AG09319 (cell line): ENCODE measurements at places on chromosomes 5 and 9.

DNA sequence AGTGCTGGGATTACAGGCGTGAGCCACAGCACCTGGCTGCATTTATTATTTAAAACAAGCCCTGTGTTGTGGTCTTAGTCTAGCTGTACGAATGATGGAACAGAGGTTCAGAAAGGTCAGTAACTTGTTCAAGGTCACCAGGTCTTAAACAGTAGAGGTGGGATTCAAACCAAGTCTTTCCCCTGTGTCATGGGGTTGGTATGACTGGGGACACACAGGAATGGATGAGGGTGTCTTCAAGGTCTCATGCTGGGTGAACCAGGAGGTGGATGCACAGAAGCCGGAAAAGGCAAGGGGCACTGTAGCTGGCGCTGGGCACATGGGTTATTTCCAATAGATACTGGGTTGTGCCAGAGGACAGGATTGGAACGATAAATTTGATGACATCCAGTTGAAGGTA, 32.2 kb upstream of the TJP2 start:
- DNase-seq: no peak

DNA sequence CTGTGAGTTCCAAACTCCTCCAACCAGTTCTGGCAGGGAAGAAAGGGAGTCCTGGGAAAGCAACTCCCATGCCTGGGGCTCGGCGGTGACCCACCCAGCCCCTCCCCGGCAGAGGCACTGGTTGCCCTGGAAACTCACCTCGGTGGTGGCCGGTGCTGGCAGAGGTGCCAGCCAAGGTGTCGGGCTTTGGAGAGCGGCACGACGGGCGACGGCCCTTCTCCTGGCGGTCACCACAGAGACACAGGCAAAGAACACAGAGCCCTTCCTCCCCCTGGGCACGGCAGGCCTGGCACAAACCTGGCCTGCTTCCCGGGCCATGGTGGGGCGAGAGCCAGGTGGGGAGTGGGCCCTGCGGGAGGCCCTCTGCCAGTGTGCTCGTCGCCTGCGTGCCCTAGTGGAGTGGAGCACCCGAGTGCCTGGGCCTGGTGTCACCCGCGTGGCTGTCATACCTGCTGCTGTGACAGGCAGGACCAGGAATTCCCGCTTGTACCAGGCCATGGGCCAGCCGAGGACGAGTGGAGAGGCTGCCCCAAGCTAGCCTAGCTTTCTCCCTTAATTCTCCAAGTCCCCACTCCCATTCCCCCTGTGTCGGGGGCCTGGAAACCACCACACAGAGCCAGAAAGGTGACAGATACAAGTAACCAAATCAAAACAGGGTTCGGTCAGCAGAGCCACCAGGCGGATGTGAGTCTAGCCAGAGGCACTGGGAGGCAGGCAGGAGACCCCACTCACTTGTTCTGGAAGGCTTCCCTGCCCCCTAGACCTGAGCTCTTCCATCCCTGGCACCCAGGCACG, 8.2 kb upstream of the RALGDS start:
- no peak for DNase-seq

- DNase-seq: no peak
These were observed 1881.5 kb downstream of the EFNA5 start for GRCh38 chr5:105789246-105789645.

- no peak for DNase-seq
These were observed 1.9 kb upstream of the TMEM171 start for GRCh38 chr5:73118391-73118973.

- DNase-seq: no peak
These were observed 428.7 kb downstream of the GABRG2 start for GRCh38 chr5:162496100-162496808.

- DNase-seq: no peak
These were observed 105.3 kb downstream of the THBS4 start for GRCh38 chr5:80140496-80140895.

DNA sequence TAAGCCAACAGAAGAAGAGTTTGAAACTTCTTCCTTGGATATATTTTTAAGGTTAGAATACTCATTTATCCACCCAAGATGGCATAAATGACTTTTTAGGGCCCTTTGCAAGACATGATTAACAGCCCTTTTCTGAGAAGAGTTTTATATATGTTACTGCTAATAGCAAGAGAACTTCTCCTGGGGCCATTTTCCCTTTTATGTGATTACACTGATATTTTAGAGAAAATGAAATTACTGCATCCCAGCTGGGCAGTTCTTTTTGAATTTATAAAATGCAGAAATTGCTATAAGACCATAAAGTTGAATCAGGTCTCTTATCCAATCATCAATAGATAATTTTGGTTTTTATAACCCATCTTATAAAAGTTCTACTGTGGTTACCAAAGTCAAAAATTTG, 161.3 kb upstream of the RFX3 start:
- no peak for DNase-seq

DNA sequence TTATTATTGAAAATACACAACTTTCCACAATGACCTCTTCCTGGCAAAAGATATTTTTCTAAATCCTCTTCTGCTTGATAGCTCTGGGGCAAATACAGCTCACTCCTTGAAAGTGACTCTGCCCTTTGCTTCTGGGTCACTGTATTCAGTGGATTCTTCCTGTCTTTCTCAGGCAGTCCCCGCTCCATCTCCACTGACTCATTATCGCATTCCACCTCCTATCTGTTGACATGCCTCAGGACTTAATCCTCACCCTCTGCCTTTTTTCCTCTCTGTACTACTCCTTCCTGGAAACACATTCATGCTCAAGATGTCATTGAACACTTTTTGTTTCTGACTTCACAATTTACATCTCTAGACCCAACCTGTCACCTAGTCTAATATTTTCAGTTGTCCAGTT, 8.4 kb upstream of the RGS7BP start:
- no peak for DNase-seq

DNA sequence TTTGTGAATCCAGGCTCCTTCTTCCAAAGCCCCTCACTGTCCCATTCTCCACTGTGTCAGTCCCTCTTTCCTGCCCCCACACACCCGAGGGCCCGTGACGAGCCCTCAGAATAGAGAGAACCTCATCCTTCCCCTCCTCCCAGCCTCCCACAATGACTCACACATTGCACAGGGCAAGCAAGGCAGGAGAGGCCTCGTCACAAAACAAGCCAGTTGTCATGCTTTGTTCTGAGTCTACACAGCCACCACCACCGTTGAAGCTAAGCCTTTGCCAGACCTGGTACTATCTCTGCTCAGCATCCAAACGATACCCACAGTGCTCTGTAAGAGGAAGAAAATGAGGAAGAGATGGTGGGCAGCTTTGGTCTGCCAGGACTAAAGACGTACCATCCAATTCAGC, 142.2 kb upstream of the ZNF366 start:
- no peak for DNase-seq

GRCh38 chr5:134793111-134793510, 34.5 kb downstream of the DDX46 start:
- no peak for DNase-seq

GRCh38 chr5:170312301-170312595, 14.7 kb upstream of the LCP2 start:
- no peak for DNase-seq

DNA sequence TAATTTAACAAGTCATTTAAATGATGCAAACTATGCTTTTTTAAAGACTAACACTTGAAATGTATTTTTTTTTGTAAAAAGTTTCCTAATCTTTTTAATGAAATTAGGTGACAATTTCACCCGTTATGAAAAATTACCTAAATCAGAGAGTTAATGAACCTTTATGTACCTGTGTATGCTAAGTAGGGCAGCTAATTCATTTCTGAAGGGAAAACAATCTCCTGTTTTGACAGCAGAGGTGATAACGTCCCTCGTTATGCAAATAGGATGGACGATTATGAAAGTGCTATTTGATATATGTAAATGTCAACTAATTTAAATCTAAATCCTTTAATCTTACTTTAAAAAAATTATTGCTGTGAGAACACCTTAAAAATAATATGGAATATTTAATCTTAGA, 58.8 kb downstream of the MEF2C start:
- no peak for DNase-seq
